ENCODE measurements at places on chromosomes 12 and 14. TPM values are rescaled to one million over a fixed set of nuclear protein-coding genes. Genes with fewer than 3 reads are reported as not detected.
A peak's percentile ranks its signal among the peaks of the same experiment; 100 is the strongest.

- DNase-seq = peak; percentile 62
Measured at GRCh38 chr12:125797421-125798175, 732.4 kb downstream of the AACS start.

GRCh38 chr12:29660847-29661246, 122.9 kb downstream of the TMTC1 start:
- no peak for DNase-seq

GRCh38 chr12:46907791-46908190, 82.0 kb upstream of the SLC38A4 start:
- DNase-seq = no peak

GRCh38 chr14:104130974-104131651, 7.3 kb upstream of the KIF26A start:
- peak; percentile 14 for DNase-seq

- no peak for DNase-seq
Measured at GRCh38 chr12:45893240-45893639, 97.1 kb downstream of the SCAF11 start.

- no peak for DNase-seq
Measured at GRCh38 chr12:106348411-106348810, 9.1 kb upstream of the POLR3B start.

GRCh38 chr12:43835264-43835655, 621 bp upstream of the TMEM117 start:
- DNase-seq = peak; percentile 17

DNA sequence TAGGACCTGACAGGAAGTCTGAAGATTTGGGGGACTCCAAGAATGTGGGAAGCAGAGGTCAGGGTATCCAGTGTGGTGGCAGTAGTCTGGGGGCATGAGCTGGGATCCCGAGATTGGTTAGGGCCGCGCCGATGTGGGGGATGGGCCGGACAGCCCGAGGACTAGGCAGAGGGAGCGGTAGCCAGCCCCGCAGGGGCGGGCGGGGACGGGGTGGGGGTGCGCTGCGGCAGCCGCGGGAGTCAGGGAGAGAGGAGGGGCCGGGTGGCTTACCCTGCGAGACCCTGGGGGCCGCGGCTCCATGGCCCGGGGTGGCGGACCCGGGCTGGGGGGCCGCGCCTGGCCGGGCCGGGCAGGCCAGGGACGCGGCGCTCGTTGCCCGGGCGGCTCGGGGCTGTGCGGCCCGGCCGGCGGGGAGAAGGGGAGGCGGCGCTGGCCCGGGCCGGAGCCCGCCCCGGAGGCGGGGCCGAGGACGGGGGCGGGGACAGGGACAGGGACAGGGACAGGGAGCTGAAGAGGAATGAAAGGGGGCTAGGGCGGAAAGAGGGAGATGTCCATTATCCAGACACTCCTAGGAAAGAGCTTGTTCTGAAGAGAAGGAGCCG, 5.6 kb downstream of the ZNF385A start:
- DNase-seq = peak; percentile 74

DNA sequence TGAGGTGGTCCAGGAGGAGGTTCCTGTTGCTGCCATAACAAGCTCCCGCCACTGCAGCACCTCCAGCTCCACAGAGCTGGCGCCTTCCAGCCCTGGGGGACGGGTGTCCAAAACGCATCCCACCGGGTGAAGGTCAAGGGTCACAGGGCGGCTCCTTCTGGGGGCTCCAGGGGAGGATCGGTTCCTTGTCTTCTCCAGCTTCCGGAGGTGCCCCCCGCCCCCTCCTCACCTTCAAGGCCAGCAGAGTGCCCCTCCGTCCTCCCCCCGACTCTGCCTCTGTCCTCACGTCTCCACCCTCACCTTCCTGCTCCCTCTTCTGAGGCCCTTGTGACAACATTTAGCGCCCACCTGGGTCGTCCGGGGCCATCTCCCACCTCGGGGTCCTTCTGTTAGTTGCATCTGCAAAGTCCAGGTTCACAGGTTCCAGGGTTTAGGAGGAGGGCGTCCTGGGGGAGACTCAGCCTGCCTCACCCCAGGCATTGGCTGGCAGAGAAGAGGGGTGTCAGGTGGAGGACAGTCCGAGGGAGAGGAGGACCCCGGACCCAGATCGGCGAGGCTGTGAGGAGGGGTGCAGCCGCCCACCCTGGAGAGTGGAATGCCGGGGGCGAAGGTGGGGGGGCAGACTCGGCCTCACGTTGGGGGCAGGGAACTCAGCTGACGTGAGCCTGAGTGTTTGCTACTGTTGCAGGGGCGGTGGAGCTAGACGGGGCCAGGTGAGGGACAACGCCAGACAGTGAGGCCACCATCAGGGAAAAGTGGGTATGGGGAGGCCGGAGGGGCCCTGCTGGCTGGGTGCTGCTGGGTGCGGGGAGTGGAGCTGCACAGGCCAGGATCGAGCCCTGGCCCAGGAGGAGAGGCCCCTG, 205.5 kb upstream of the C14orf180 start:
- no peak for DNase-seq

DNA sequence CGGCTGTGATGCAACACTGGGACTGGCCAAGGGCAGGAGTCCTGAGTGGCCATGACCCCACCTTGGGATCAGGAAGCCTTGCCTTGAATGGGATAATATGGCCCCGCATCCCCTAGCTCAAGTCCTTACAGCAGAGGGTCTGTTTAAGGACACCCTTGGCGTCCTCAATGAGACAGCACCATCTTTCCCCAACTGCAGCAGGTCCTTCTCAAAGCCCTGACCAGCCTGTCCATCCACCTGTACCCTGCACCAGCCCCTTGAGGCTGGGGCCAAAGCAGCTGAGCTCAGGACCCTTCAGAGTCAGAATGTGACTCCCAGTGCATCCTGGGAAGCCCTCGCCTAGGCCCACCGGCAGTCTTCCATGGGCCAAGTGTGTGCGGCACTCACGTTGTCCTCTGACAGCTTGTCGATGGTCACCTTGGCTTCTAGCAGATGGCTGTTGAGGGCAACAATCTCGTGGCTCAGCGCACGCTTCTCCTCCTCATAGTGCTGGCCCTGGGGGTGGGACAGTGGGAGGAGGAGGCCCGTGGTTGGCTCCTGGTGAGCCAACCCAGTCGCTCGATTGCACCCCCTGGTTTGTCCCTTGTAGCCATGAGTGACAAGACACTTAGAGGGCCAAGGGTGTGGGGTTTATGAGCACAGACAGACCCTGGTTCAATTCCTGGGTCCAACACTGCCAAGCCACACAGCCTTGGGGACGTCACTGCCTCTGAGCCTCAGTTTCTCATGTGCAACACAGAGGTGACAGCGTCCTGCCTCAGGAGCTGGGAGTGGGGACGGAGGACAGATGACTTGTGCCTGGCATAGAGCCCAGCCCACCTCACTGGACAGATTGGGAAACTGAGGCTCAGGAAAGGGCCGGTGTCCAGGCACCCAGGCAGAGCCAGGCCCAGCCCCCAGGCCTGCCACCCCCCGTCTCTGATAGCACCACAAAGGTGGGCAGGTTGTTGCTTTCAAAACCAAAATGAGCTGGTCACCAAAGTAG, 43.5 kb downstream of the BEGAIN start:
- no peak for DNase-seq

DNA sequence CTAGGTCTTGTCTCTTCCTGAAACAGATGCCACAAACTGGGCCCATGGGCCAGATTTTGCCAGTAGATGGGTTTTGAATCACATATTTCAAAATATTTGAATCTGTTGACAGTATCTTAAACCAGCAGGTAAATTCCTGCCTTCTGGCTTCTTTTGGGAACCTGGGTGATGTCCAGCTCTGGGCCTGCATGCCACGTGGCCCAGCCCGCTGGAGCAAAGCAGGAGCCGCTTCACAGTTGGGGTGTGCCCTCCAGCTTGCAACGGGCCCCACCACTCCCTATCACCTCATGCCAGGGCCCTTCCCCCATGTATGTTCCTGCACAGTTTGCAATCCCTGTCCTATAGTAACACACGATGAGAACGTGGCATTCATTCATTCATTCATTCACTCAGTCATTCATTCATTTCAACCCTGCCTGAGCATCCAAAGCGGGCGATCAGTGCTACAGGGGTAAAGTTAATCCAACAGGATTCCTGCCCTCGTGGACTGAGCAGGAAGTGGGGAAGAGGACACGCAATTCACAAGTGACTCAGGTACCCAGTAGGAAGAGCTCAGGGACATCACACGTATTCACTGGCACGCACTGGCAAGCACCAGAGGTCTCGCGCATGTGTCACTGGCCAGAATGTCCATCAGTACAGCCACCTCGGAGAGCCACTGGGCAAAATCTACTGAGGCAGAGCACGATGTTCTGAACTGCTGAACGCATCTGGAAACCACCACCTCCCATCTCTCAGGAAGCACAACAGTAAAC, 27.8 kb downstream of the SCARB1 start:
- peak; percentile 26 for DNase-seq

DNA sequence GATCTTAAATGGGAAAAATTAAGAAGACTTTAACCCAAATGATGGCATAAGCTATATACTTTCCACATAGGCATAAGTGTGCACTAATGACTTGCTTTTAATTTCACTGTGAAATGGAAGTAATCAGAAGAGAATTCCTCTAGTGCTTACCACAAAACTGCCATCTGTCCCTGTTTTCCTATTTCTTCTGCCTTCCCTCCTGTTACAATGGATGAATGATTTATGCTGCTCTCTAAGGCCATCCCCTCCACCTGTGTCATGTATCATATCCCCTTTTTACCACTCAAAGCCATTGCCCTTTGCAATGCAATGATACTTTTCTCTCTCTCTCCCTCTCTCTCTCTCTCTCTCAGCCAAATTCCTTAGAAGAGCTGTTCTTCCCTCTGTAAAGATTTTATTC, 109.1 kb downstream of the C12orf50 start:
- DNase-seq = no peak

- DNase-seq = no peak
Measured at GRCh38 chr12:89253488-89253887, 98.8 kb downstream of the DUSP6 start.

- DNase-seq = no peak
Measured at GRCh38 chr14:105207460-105207901, 26.4 kb upstream of the NUDT14 start.

DNA sequence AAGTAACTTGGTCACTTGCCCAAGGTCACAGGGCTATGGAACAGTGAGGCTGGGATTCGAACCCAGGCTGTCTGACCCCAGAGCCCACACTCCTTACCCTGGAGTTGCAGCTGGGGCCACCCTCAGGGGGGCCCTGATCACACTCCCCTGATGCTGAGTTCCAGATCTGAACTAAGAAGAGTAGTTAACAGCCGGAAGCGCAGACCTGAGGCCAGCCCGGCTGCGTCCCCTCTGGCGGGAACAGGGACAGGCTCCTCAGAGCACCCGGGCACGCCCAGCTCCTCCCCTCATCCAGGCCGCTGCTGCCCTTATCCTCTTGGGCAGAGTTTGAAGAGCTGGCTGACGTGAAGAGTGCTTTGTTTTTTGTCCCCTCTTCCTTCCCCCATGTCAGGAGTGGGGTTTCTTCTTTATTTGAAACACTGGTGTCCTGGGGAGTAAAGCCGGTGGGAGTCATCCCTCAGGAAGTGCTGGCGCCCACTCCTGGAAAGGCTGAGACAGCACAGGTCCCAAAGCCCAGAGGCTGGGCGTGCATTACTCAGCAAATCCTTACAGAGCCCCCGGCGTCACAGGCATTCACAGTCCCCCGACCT, 8.7 kb downstream of the PHB2 start:
- peak; percentile 59 for DNase-seq

GRCh38 chr14:86168371-86168770, 638.4 kb downstream of the FLRT2 start:
- DNase-seq = no peak

DNA sequence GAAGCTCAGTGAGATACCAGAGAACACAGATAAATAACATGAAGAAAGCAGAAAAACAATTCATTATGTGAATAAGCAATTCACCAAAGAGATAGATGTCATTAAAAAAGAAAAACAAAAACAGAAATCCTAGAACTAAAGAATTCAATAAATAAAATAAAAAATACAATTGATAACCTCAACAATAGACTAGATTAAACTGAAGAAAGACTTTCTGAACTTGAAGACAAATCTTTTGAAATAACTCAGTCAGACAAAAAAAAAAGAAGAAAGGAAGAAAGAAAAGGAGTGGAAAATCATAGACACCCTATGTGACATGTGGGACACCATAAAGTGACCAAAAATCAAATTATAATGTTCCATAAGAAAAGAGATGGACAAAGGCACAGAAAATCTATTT, 14.0 kb upstream of the SLC38A1 start:
- no peak for DNase-seq

DNA sequence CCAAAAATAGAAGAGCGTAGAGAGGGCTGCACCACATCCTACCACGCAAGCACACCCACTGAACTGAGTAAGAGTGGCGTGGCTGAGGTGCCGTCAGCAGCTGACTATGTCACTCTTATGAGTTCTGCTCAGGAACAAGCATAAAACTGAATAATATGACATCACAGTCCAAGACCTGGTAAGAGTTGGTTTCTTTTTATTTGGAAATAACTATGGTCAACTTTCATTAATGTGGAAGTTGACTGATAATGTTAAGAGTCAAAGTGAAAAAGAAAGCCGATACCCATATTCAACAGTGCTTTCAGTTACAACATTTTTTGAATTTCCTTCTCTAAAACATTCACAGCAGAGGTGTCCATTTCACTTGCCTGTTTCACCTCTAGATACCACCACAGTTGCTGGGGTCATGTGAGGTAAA, 44.6 kb downstream of the GNS start:
- no peak for DNase-seq

- no peak for DNase-seq
Measured at GRCh38 chr14:61749867-61750266, 12.4 kb upstream of the SNAPC1 start.

DNA sequence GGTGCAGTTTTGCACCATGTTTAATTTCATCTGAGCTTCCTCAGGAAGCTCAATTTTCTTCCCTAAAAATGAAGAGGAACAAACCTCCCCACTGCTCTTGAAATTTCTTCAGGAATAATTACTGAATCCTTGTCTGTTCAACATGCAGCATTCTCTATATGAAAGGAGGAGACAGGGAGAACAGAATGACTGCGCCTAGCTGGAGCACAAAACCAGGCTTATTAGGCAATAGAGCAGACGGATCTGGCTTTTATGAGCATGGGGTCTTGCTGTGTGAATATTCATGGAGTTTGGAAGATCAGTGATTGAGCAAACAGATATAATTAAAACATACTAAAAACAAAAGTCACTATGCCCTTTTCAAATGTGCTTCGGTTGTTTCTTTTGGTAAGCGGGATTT, 148.1 kb downstream of the SUDS3 start:
- DNase-seq = no peak

- DNase-seq = no peak
Measured at GRCh38 chr14:57274551-57274950, 5.8 kb downstream of the AP5M1 start.

- no peak for DNase-seq
Measured at GRCh38 chr12:76915361-76916169, 36.7 kb upstream of the CSRP2 start.

GRCh38 chr12:57726151-57726883, 12.2 kb downstream of the AGAP2 start:
- DNase-seq = peak; percentile 87

TOMM20L gene
- not detected for total RNA-seq

KRT82 gene
- total RNA-seq = not detected

SDR9C7 gene
- total RNA-seq = not detected

DHH gene
- not detected for total RNA-seq

PRR4 gene
- not detected for total RNA-seq

EXOC3L4 gene
- total RNA-seq = 0.98 TPM

STYK1 gene
- 4.8 TPM for total RNA-seq

WDHD1 gene
- total RNA-seq = 6.3 TPM

SELPLG gene
- not detected for total RNA-seq
